Muscle of leg (tissue), 16 donors: ENCODE measurements at places on chromosomes 4 and X. TPM values are rescaled to one million over a fixed set of nuclear protein-coding genes. Genes with fewer than 3 reads are reported as not detected.

CENPU gene
- total RNA-seq, result 21.7 TPM

KCND1 gene
- 0.66 TPM for total RNA-seq

DNA sequence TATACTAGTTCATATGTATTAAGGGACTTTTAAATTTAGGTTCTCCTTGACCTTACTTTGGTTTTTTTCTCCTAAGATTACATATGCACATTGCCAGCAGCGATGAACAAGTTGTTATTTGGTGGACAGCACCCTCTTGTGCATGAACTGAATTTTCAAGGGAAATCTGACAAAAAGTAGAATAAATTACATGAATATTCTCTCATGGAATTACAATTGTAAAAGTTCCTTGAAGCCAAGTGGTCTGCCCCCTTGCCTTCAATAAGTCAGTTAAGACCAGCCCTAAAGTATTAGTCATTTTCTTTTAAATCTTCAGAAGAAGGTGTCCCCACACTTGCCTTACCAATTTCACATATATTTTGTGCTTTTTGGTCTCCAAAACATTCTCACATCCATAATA, 30.7 kb upstream of the SMARCA5 start:
- H3K4me3 ChIP-seq, result no peak overlapping the region
- no peaks in the 10 kb centered on the region for H3K4me1 ChIP-seq
- peak; percentile 74 for DNase-seq
- no peak overlapping the region for H3K27ac ChIP-seq

- peak overlapping the region; percentile 67 for H3K27ac ChIP-seq
- no peak for DNase-seq
- H3K27me3 ChIP-seq, result peaks cover 15% of the 10 kb centered on the region
- peak overlapping the region; percentile 71 for H3K4me3 ChIP-seq
- H3K36me3 ChIP-seq, result no peaks in the 10 kb centered on the region
Observed at GRCh38 chr4:86935566-86935852, 698 bp downstream of the AFF1 start.

- no peak overlapping the region for H3K4me3 ChIP-seq
- H3K4me1 ChIP-seq, result no peaks in the 10 kb centered on the region
- H3K27ac ChIP-seq, result no peak overlapping the region
- no peaks in the 10 kb centered on the region for H3K27me3 ChIP-seq
- no peak for DNase-seq
Observed at GRCh38 chr4:4268776-4269175, 20.8 kb upstream of the TMEM128 start.

FREM3 gene
- 0.13 TPM for total RNA-seq

DNA sequence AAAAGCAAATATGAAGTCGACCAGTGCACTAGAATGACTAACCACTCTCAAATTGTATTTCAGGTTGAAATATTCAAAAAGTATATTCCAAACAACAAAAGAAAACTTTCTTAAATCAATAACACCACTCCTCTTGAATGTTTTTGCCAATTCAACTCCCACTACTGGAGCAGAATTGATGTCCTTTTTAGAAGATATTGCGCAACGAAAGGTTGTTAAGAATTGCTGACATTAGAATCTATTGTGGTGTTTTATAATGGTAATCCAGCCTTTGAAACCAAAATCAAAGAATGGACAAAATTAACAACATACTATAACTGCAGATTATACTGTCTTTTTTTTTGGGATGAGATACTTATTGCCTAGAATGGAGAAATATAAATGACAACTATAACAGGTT, 331.3 kb downstream of the GRXCR1 start:
- DNase-seq, result no peak
- H3K27ac ChIP-seq, result no peak overlapping the region
- no peaks in the 10 kb centered on the region for H3K36me3 ChIP-seq
- H3K27me3 ChIP-seq, result no peaks in the 10 kb centered on the region
- H3K4me1 ChIP-seq, result no peaks in the 10 kb centered on the region
- no peak overlapping the region for H3K4me3 ChIP-seq

SMR3B gene
- not detected for total RNA-seq

DNA sequence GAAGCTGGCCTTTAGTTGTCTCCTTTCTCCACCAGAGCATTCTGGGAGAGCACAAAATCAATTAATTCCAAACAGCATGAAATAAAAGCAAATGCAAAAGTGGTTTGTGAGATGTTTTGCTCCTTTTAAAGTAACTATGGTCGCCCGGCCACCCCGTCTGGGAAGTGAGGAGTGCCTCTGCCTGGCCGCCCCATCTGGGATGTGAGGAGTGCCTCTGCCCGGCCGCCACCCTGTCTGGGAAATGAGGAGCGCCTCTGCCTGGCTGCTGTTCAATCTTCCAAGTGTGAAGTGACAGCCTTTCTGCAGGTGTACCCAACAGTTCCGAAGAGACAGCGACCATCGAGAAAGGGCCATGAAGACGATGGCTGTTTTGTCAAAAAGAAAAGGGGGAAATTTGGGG, 381.3 kb upstream of the FGF16 start:
- peaks cover 3% of the 10 kb centered on the region for H3K27me3 ChIP-seq
- no peak for DNase-seq
- no peaks in the 10 kb centered on the region for H3K36me3 ChIP-seq
- H3K4me3 ChIP-seq, result no peak overlapping the region
- H3K4me1 ChIP-seq, result peaks cover 9% of the 10 kb centered on the region

DNA sequence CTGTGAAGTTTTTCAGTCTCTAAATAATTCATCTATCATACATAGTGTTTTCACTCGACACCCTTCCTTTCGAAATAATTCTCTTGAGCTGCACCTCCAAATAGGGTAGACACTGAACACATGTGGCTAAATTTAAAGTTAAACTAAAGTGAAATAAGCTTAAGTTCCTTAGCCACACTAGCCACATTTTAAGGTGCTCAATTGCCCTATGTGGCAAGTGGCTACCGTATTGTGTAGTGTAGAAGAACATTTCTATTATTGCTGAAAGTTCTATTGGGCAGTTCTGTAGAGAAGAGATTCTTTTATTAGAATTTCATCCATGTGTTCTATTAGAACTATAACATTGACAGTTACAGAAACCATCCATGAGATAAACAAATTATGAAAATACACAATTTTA, 107.0 kb upstream of the CTSO start:
- H3K36me3 ChIP-seq, result no peaks in the 10 kb centered on the region
- H3K27me3 ChIP-seq, result no peaks in the 10 kb centered on the region
- no peak overlapping the region for H3K27ac ChIP-seq
- no peak for DNase-seq
- no peak overlapping the region for H3K4me3 ChIP-seq

SCML2 gene
- total RNA-seq, result 6.3 TPM

- H3K4me3 ChIP-seq, result no peak overlapping the region
- H3K36me3 ChIP-seq, result no peaks in the 10 kb centered on the region
- no peaks in the 10 kb centered on the region for H3K4me1 ChIP-seq
- H3K27me3 ChIP-seq, result no peaks in the 10 kb centered on the region
- H3K27ac ChIP-seq, result no peak overlapping the region
Observed at GRCh38 chr4:162761965-162762364, 404.7 kb downstream of the NAF1 start.

GRCh38 chr4:10173754-10174749, 57.5 kb upstream of the WDR1 start:
- no peak overlapping the region for H3K4me3 ChIP-seq
- H3K27ac ChIP-seq, result no peak overlapping the region
- DNase-seq, result peak; percentile 33
- no peaks in the 10 kb centered on the region for H3K27me3 ChIP-seq

HPF1 gene
- total RNA-seq, result 24.3 TPM

TCEAL2 gene
- 1.8 TPM for total RNA-seq

DNA sequence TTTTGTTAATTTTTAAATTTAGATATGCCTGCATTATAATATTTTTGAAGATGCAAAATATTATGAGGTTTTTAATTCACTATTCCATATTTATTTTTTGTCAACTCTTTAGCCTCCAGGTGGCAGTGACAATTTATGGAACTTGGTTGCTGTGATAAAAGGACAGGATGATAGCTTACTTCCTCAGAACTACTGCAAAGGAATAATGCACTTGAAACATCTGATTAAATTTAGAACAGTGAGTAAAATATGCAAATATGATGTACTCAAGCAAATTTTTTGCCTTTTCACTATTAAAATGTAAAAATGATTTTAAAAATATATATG, 45.1 kb downstream of the SPATA4 start:
- H3K4me3 ChIP-seq, result no peak overlapping the region
- H3K4me1 ChIP-seq, result no peaks in the 10 kb centered on the region
- H3K27ac ChIP-seq, result no peak overlapping the region
- H3K27me3 ChIP-seq, result no peaks in the 10 kb centered on the region

- no peaks in the 10 kb centered on the region for H3K36me3 ChIP-seq
- H3K4me3 ChIP-seq, result no peak overlapping the region
- peak; percentile 59 for DNase-seq
- no peaks in the 10 kb centered on the region for H3K27me3 ChIP-seq
- no peak overlapping the region for H3K27ac ChIP-seq
Observed at GRCh38 chr4:181647396-181648147, 595.6 kb upstream of the TENM3 start.

PALLD gene
- total RNA-seq, result 86.1 TPM

RPA4 gene
- total RNA-seq, result 0.93 TPM

DNA sequence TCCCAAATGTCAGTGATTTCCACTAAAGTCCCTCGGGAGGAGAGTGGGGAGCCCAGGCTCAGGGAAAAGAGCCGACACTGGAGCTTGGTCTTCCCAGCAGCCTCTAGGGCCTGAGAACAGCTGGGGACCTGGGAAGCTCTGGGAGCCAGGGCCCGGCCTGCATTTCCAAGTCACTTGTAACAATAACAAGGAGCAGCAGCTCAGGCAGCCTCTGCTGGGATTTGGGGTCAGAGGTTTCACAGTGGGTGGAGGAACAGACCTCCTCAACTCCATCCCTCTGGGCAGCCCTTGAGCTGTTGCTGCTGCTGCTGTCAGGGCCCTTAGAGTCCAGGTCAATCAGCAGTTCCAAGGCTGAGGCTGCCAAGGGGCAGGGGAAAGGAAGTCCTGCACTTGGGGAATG, 11.1 kb downstream of the STARD8 start:
- peak overlapping the region; percentile 39 for H3K27ac ChIP-seq
- H3K4me1 ChIP-seq, result peaks cover 16% of the 10 kb centered on the region
- H3K27me3 ChIP-seq, result peaks cover 17% of the 10 kb centered on the region
- peak; percentile 62 for DNase-seq
- H3K36me3 ChIP-seq, result peaks cover 4% of the 10 kb centered on the region

KCNE5 gene
- 27.6 TPM for total RNA-seq

DNA sequence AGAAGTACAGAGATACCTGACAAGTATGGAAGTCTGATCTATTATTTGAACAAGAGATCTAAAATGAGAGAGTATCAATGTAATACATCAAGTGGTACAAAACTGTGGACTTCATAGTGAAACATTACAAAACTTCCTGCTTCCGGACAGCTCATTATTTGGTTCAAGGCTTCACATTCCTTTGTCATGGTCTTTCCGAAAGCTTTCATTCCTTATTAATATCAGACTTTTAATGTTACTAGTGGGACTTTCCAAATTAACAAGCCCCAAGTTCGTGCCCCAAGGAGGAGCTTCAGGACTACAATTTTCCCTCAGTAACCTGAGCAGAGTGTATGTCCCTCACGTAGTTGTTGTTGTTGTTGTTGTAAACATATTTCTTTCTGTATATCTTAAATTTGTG, 1.2 kb downstream of the CHIC2 start:
- H3K27me3 ChIP-seq, result no peaks in the 10 kb centered on the region
- peaks cover 2% of the 10 kb centered on the region for H3K4me1 ChIP-seq
- peak; percentile 45 for DNase-seq
- no peaks in the 10 kb centered on the region for H3K36me3 ChIP-seq
- H3K4me3 ChIP-seq, result peak overlapping the region; percentile 87
- H3K27ac ChIP-seq, result peak overlapping the region; percentile 93

DNA sequence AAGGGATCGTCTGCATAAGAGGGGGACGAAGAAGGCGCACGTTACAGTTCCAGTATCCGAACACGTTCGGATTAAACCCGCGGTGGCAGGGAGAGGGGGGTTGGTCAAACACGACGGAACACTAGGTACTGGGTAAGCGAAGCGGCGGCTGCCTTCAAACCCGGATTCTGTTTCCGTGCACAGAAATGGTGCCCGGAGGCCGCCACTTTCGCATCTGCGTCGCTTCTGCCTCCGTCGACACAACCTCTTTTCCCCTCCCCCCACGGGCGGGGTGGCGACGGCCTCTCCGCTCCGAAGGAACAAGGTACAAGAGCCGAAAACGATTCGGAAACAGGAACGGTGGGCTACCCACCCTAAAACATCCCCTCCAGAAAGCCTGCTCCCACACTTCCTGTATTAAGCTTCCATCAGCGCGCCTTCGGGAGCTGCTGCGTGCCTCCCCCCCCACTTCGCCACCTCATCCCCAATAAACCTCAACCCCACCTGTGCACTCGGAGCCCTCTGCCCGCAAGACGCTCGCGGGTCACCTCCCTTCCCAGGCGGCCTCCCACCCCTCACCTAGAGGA, 667 bp downstream of the G3BP2 start:
- H3K27ac ChIP-seq, result peak overlapping the region; percentile 98
- peak; percentile 78 for DNase-seq
- H3K4me1 ChIP-seq, result peaks cover 8% of the 10 kb centered on the region
- H3K36me3 ChIP-seq, result no peaks in the 10 kb centered on the region
- peak overlapping the region; percentile 91 for H3K4me3 ChIP-seq
